NAMALWA (cell line): ENCODE measurements at places on chromosomes 12 and 14.

GRCh38 chr12:53464685-53465418 lies 12.9 kb downstream of the PCBP2 start:
- DNase-seq, result no peak

DNA sequence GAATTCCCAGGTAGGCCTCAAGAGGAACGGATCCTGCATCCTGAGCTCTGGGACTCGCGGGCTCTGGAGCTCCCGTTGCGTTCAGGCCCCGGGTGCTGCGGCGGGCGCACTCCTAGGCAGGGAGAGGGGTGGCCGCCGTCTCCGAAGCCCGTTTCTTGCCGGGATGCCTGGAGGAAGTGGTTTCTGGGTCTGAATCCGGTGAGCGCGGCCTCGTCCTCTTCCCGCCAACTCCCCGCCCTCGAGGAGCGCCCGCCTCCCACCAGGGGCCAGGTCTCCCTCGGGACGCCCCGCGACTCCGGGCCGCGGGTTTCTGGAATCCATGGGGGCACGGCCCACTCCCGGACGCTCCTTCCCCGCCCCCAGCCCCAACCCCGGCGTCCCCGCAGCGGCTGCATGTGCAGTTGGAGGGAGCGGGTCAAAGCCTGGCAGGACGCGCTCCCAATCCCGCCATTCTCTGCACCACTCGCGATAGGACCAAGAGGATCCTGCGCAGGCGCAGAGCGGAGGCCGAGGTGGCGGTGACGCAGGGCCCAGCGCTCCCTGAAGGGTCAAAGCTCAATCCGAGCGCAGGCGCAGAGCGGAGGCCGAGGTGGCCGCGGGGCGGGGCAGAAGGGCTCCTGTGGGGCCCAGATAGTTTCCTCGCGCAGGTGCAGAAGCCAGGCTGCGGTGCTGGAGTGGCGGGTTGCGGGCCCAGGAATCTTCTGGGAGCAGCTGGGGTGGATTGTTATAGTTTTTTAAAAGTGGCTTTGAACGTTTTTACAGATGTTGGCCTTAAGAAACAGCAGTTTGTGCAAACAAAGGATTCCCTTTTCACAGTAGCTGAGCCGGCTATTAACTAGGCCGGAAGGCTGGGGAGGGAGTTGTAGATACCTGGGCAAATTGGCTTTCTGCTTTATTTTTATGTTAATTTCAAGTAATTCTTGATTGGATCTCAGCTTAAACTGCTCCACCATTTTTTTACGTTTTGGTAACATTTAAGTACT lies 796.4 kb downstream of the AACS start:
- DNase-seq, result no peak

DNA sequence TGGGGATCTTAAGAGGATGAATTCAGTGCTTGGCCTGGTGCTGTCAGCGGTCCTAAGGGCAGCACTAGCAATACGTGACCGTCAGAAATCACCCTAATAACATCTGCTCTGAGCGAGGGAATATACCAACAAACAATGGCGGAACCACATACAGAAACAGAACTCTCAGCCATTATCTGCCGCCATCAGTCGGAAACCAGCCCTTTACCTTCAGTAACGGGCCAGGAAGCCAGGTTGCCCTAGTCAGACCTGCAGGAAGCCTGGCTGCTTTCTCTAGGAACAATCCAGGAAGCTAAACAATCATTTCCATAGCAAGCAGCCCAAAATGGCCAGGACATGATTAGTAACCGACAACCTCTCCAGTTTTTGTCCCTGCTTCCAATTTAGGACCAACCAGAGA lies 5.6 kb downstream of the CDCA4 start:
- DNase-seq, result no peak

GRCh38 chr14:81193924-81194633 lies 26.7 kb downstream of the GTF2A1 start:
- no peak for DNase-seq

- no peak for DNase-seq
Observed at GRCh38 chr12:51434305-51434704, 9.7 kb downstream of the SLC4A8 start.

DNA sequence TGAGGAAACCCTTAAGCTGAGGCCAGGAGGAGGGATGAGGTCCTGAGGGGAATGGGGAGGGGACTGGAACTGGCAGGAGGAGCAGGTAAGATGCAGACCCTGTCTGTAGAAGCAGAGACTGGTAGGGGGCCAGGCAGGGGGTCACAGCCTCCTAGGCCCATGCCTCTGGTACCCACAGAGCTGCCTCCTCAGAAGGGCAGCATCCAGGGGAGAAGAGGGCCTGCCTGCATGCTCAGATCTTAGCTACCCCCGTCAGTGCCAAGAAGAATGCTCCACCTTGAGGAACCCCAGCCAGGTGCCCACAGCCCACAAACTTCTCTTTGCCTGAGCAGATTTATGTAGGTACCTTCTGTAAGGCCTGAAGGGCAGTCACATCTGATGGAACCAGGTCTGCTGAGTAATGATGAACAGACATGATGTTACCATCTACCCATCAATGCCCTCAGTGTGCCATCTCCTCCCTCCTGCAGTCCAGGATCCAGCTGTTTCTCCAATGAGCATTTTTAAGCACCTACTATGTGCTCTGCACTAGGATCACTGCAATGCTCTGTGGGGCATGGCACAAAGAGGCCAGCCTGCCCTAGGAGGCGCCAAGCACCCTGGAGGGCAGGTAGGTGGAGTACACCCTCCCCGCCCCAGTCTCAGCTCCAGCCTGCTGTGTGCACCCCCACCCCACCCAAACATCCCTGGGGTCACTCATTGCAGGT lies 24.8 kb upstream of the ZFP36L1 start:
- no peak for DNase-seq
